Stimulated activated CD8-positive, alpha-beta memory T cell treated with anti-CD3 and anti-CD28 coated beads, Interleukin-2, amount 100 ng/mL, for 48 hours (primary cell): ENCODE measurements at places on chromosomes 3 and 15.

DNA sequence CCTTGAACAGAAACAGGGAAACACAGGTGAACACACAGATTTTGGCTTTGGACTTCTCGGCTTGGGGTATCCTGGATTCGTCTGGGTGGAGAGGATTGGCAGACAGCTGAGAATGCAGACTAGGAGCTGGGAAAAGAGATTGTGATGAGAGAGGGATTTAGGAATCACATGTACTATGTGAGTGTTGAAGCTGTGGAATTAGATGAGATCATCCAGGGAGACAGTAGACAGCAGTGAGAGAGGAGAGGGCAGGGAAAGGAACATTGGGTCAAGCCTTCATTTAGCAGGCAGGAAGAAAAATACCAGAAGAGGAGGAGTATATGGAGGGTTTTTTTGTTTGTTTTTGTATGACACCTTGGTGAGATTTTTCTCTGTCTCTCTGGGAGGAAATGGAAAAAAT is 262.1 kb upstream of the TBL1XR1 start:
- no peak for DNase-seq

- DNase-seq, result no peak
Measured at GRCh38 chr15:90189781-90190467, 11.2 kb upstream of the SEMA4B start.

GRCh38 chr15:51048308-51048707 is 46.4 kb downstream of the TNFAIP8L3 start:
- DNase-seq, result no peak

DNA sequence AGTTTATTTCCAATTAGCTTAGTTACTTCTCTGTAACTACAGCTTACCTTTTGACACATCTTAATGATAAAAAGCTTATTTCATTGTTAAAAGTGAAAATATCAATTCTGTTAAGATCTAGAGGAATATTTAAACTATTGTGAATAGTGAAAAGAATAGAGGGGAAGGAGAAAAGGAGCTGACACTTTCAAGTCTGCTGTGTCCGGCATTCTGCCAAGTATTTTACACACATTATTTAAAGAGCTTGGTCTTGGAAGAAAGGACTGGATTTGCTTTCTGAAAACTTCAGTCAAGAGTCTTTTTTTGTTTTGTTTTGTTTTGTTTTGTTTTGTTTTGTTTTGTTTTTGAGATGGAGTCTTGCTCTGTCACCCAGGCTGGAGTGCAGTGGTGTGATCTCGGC is 34.8 kb downstream of the CCDC80 start:
- no peak for DNase-seq

GRCh38 chr15:32908135-32908801 is 190.5 kb downstream of the GREM1 start:
- no peak for DNase-seq
